ENCODE measurements at places on chromosomes 12 and 14.

- DNase-seq, result no peak
Measured at GRCh38 chr14:89317051-89317691, 99.9 kb downstream of the FOXN3 start.

DNA sequence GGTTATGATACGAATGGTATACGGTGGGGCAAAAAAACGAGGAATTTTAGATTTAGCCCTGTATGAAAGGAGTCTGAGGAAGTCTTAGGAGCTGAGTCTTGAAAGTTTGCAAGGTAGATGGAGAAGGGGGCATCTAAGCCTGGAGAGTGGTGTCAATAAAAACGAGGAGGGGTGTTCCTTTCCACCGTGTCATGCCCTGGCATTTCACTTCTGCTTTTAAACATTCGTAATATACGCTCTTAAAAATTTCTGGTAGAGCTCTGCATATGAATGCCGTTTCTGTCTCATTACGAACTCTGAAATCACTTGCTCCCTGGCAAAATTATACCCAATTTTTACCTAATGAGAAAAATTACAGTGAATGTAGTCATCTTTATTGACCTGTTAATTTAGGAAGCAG is 170.2 kb downstream of the ERC1 start:
- DNase-seq, result no peak

- DNase-seq, result no peak
Measured at GRCh38 chr14:71703477-71703876, 228.8 kb upstream of the RGS6 start.

GRCh38 chr12:101780599-101780998 is 41.3 kb upstream of the SYCP3 start:
- no peak for DNase-seq

DNA sequence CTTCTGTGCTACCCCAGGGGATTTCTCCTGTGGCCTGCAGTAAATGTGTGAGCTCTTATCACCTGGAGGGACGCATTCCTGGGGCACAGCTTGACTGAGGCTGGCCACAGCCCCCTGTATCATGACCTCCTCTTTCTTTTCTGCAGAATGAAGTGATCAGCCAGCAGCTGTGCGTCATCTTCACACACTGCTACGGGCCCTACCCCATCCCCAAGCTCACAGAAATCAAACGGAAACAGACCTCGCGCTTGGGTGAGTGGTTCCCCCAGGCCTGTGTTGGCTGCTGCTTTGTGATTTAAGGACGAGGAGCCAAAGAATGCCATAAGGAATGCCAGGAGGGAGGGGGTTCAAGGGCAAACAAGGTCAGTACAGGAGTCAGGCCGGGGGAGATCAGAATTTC is 50.5 kb upstream of the PWP1 start:
- no peak for DNase-seq

- DNase-seq, result no peak
Measured at GRCh38 chr14:81177225-81177624, 43.5 kb downstream of the GTF2A1 start.

- no peak for DNase-seq
Measured at GRCh38 chr12:47808574-47809365, 10.9 kb downstream of the HDAC7 start.

- no peak for DNase-seq
Measured at GRCh38 chr12:45427042-45427441, 211.1 kb downstream of the ANO6 start.

- DNase-seq, result no peak
Measured at GRCh38 chr12:1837541-1838204, 17.3 kb downstream of the LRTM2 start.

DNA sequence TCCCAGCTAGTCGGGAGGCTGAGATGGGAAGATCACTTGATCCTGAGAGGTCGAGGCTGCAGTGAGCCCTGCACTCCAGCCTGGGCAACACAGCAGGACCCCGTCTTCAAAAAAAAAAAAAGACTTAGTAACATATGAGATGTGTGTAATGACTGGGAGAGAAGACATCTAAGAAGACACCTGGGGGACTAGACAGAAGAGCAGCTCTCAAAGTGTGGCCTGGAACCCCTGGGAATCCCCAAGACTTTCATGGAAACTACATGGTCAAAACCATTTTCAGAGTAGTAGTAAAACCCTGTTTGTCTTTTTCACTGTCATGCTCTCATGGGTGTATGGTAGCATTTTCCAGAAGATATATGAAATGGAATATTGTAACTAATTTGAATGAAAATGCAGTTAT is 45.3 kb downstream of the R3HDM2 start:
- no peak for DNase-seq

- DNase-seq, result no peak
Measured at GRCh38 chr12:53743266-53744129, 8.3 kb downstream of the CISTR start.

GRCh38 chr12:91637789-91638624 is 455.4 kb upstream of the DCN start:
- DNase-seq, result no peak

DNA sequence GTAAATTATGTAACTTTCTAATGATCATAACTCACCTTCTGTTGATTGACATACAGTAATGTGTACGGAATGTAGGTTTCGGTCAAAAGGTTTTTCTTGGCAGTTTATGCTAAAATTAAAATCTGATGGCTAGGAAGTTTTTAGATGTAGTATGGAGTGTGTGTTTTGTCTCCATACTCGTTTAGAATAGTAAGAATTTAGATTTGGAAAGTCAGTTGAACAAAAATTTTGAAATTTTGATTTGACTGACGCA is 859 bp downstream of the PALS1 start:
- no peak for DNase-seq

DNA sequence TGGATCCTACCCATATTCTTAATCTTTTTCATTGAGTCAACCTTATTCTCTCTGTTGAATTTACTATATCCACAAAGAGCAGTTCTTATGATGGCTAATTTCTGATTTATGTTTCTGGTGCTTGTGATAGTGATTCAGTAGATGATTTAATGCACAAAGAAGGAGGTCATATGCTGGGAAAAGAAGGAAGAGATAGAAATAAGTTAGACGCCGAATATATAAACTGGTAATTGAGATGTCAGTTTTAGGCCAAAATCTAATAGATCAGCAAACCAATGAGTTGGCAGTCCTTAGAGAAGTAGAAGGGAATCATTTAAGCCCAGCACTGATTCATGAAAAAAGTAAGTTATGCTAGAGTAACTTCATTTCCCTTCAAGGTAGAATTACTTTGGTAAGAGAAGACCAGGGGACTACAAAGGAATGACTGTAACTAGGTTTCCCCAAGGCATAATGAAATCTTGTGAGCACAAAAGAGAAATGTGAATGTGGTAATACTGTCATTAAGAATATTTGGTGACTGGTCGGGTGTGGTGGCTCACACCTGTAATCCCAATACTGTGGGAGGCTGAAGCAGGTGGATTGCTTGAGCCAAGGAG is 132.4 kb downstream of the TGFB3 start:
- no peak for DNase-seq

DNA sequence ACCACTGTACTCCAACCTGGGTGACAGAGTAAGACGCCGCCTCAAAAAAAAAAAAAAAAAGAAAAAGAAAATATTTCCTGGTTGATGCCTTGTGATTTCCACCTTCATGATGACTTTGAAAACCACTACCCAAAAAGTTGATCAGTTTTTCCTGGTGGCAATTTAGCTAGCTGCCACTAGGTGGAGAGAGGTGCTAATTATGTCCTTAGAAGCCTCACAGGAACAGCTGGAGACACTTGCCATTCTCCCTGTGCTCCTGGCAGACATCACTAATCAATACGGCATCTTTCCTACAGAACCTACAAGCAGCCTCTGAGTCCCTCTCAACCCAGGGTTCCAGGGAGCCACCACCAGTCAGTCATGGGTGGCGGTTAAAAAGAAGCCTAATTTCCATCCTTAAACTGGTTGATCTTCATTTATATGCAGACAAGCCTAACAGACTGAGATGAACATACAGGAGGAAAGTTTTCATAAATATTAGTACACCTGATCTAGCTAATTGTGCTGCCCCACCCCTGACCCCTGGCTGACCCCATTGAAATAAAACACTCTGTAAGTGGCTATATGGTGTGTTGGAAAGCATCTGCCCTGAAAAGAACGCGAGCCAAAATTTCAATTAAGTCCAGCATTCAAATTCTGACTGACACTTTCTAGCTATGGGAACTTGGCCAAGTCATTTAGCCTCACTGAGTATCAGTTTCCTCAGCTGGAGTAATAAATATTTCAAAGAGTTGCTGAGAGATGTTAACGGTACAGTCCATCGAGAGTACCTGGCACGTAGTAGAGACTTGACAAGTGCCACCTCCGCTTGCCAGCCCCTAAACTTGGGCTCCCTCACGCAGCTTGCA is 6.2 kb upstream of the OAS1 start:
- DNase-seq, result peak; percentile 33

GRCh38 chr14:102320033-102320660 is 601 bp downstream of the ZNF839 start:
- no peak for DNase-seq

- no peak for DNase-seq
Measured at GRCh38 chr12:26937443-26937862, 328 bp downstream of the INTS13 start.

DNA sequence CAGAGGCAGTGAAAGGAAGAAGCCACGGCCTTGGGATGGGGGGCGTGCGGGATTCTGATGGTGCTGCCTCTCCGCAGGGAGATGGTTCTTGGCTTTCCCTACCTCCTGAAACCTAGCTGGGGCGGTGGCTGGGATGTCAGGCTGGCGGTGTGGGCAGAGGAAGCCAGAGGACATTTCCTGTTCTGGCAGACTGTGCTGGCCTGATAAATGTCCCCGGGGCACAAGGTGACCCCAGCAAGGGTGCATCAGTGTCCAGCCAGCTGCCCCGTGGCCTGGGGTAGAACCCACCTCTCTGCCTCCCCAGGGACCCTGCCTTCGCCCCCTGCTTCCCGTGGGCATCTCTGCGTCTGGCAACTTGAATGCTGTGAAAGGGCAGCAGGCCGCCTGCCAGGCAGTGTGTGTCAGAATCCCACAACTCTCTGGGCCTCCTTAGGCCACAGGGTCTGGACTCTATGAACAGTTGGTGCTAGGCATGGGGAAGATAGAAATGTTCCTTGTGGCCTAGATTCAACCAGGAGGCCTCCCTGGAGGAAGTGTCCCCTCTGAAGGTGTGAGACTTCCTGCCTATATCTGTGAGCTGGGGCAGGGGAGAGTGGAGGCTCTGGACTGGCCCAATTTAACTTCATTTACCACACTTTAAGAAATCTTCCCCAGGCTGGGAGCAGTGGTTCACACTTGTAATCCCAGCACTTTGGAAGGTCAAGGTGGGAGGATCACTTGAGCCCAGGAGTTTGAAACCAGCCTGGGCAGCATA is 4.9 kb downstream of the SH2B3 start:
- no peak for DNase-seq

GRCh38 chr12:39919790-39920189 is 186.1 kb downstream of the SLC2A13 start:
- no peak for DNase-seq

GRCh38 chr12:43826681-43827080 is 9.2 kb upstream of the TMEM117 start:
- DNase-seq, result no peak

GRCh38 chr14:99683619-99684409 is at the start of gene CYP46A1:
Gene CYP46A1, plus strand, starts transcription at chr14:99684298. Its CDS starts 120 bp downstream, at chr14:99684418.
- peak; percentile 97 for DNase-seq

DNA sequence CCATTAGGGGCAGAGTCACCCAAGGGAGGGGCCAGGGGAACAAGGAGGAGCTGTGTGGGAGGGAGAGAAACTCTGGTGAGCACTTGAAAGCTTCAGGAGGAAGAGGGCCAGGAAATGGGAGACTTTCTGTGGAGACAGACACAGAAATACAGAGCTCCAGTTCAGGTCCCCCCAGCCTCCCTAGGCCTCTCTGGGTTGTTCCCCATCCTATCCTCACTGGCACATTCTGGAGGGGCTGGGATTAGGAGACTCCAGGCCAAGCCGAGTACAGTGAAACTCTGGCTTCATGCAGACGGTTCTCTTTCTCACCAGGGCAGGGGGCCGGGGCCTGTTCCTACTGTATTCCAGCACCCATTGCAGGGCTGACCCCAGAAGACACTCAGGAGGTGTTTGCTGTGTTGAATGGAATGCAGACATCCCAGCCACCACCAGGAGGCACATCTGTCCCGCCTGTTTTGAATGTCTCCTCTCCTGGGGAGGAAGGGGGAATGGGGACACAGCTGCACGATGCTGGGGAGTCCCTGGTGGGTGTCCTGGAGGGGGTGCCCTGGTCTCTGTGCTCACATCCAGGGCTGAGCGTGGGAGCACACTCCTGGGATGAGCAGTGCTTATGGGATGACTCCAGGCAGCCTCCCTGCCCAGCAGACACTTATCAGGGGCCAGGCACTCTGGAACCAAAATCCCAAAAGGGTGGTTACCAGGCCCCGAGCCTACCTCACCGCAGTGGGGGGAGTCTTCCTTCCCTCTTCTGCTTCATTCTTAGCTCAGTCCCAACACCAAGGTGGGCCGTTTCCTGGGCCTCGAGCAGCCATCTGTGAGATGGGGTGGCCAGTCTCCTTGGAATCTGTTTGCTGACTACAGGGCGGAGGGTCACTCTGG is 5.5 kb upstream of the KRT84 start:
- no peak for DNase-seq

GRCh38 chr12:18502422-18502968 is 235.3 kb downstream of the PLCZ1 start:
- DNase-seq, result peak; percentile 1

- peak; percentile 26 for DNase-seq
Measured at GRCh38 chr12:3661028-3661427, 91.9 kb downstream of the CRACR2A start.

DNA sequence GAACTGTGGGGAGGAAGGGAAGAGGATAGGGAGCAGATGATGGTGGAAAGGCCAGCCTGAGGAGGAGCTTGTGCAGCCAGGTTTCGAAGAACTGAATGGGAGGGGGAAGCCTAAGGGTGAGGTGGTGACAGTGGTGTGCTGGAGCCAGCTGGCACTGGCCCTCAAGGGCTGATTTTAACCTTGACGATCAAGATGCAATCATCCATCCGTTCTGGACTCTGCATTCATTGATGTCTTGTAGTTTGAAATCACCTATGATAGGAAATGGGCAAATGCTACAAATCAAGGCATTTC is 2.8 kb upstream of the ATG101 start:
- DNase-seq, result no peak

- no peak for DNase-seq
Measured at GRCh38 chr12:96326628-96327227, 73.5 kb downstream of the CDK17 start.

- DNase-seq, result no peak
Measured at GRCh38 chr12:76546889-76547288, 12.7 kb downstream of the OSBPL8 start.

- no peak for DNase-seq
Measured at GRCh38 chr12:116145451-116145850, 132.0 kb downstream of the MED13L start.

GRCh38 chr14:100712490-100712889 is 14.2 kb upstream of the DLK1 start:
- DNase-seq, result no peak

DNA sequence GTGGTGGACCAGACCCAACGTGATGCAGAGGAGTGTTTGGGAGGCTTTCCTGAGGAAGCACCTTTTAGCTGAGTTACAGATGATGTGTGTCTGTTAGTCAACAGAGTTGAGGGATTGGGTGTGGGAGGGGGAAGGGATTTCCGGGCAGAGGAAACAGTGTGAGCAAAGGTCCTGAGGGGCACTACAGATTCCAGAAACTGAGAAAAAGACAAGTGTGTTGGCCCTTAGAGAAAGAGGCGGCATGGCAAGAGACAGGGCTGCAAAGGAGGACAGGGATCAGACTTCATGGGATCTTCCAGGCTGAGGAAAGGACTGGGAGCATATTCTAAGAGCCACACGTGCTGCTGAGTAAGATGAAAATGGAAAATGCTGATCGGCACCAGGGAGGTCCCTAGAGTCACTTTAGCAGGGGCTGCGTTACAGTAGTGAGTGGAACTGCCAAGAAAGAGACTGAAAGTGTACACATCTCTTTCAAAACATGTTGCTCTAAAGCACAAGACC is 9.4 kb upstream of the RPS6KL1 start:
- no peak for DNase-seq
